Cardiac septum (tissue), 1 donor: ENCODE measurements at places on chromosomes 6 and 20.

DNA sequence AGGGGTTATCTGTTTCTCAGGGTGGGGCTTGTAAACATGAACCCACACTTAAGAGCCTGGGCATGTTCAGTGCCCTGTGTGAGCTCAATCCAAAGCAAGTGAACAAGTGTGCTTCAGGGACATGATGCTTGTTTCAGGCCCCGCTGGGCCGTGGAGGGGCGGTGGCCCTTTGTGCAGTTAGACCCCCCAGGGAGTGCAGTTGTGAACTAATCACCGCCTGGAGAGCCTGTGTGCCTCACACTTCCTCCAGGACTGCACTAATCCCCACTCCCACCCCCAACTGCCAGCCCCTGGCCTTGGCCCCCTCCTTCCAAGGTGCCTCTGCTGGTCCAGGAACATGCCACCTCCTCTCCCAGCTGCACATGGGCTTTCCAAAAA is 58.1 kb downstream of the RREB1 start:
- no peak for DNase-seq

DNA sequence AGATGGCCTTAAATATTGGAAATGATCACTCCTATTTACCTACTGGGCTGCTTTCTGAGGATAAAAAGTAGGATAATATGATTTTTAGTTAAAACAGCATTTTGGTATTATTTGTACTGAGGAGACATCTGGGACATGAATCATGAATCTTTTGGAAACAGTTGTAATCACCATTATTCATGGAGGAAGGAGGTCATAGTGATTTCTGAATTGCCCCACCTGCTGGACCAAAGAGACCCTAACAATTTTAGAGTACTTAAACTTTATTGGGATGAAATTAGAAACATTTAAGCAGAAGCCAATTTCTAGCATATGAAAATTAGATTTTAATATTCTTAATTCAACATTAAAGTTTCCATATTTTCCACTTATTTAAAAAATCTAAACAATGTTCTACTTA is 108.4 kb upstream of the SIM1 start:
- DNase-seq, result no peak

DNA sequence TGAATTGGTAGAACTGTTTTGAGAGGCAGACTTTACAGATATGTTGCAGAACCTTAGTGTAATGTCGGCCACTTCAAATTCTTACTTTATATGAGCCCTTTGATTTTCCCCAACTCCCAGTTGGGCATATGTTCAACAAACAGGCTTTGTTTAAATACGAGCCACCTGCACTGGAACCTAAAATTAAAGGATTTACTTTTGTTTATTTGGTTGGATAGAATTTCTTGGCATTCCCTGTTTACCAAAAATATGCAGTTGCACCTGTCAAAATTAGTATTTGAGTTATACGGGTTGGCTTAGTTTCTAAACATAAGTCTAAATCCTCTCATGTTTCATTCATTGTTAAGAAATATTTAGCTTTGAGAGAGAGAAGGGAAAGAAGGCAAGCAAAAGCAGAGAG is 2.4 kb upstream of the GLYATL3 start:
- no peak for DNase-seq

GRCh38 chr20:64144144-64144912 is 19.9 kb upstream of the MYT1 start:
- peak; percentile 35 for DNase-seq

- no peak for DNase-seq
These were observed 20.5 kb downstream of the JPH2 start for GRCh38 chr20:44166477-44166876.

- DNase-seq, result no peak
These were observed 66.8 kb downstream of the CDK19 start for GRCh38 chr6:110748453-110748852.

DNA sequence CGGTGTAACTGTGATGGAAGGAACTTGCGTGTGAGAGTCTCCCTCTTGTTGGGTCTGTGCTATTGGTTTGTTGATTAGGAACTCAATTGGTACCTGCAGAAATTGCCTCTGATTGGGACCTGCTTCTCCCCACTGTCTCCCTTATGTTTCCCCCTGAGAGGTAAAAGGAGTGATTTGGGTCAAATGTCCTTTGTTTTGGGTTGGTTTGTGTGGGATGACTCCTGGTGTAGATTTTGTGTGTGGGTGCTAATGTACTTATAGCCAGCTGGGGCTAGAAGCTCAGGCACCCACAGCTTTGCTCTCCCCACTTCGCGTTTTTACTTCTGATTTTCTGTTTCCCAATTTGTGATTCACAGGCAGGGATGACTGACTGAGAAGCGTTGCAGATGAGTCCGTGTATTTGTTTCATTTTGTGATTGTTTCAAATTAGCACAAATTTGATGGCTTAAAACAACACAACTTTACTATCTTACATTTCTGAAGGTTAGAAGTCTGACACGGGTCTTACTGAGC is 79.1 kb downstream of the UTRN start:
- no peak for DNase-seq

DNA sequence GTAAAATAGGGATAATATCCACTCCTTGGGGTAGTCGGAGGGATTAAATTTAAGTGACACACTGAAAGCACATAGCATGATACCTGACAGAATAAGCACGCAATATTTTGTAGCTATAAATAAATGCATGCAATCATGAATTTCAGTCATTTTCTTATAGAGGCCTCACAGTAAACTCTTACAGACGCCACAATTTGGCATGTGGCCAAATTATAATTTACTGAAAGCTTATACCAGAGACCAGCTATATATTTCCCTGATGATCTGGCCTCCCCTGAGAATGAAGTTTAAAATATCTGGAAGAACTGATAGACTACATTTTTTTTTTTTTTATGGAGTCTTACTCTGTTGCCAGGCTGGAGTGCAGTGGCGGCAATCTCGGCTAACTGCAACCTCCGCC is 40.9 kb downstream of the QRSL1 start:
- DNase-seq, result no peak

DNA sequence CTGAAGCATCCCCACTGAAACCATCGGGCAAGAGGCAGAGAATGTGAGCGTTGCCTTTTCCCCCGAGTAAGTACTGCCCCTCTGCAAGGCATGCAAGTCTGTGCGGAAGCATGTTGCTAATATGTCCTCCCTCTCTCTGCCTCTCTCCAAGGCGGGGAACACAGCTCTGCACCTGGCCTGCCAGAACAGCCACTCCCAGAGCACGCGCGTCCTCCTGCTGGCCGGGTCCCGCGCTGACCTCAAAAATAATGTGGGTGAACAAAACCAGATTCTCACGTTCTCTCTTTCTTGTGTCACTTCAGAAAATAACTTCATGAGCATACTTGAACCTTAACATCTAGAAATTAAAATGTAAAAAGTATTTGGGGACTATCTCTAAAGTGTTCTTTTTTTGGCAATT is 26.4 kb downstream of the LYRM2 start:
- DNase-seq, result no peak

- no peak for DNase-seq
These were observed 131.6 kb downstream of the ADGRG6 start for GRCh38 chr6:142433419-142433818.

GRCh38 chr6:82017288-82017687 is 230.3 kb downstream of the IBTK start:
- DNase-seq, result no peak

- no peak for DNase-seq
These were observed 12.0 kb downstream of the FOXP4 start for GRCh38 chr6:41558033-41558807.

DNA sequence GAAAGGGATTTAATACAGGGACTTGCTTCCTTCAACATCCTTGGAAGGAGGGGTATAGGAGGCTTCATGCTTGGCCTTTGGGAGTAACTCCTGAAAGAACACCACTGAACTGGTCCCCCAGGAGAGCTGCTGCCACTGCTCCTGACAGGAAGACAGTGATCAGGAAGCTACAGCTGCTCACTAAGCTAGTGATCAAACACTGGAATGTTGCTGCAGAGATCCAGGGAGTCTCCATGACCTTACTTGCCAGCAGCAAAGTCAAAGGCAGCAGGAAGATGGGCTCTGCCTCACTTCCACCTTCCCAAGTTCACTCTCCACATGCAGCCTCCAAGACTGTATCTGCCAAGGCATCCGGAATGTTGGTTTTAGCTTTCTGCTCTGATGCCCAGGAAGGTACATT is 31.8 kb downstream of the PIM1 start:
- DNase-seq, result no peak

- no peak for DNase-seq
These were observed 46.8 kb upstream of the TMEM217 start for GRCh38 chr6:37304766-37305165.

DNA sequence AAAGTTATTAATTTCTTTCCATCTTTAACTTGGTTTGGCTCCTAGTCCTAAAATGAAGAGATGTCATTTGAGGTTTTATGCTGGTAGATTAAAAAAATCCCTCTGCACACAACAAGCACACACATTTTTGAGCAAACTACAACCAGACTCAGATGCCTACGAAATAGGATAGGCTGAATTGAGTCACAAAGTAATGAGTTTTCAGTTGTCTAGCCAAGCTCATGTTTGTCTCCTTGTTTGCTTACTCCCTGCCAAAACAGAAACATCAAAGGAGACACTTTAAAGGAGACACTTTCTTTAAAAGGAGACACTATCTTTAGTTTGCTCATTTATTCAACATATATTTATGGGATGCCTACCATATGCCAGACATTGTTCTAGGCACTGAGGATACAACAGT is 56.2 kb downstream of the TPBG start:
- DNase-seq, result no peak

DNA sequence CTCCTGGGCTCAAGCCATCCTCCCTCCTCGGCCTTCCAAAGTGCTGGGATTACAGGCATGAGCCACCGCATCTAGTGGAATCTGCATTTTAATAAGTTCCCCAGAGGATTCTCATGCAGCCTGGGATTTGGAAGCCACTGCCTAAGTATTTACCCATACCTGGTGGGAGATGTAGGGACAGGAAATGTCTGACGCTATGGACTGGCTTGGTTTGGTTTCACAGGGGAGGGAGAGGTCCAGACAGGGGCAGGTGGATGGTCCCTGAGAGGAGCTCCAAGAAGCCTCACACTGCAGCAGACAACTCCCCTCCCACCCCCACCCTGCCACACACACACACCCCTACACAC is 4.4 kb downstream of the VSTM2L start:
- no peak for DNase-seq

DNA sequence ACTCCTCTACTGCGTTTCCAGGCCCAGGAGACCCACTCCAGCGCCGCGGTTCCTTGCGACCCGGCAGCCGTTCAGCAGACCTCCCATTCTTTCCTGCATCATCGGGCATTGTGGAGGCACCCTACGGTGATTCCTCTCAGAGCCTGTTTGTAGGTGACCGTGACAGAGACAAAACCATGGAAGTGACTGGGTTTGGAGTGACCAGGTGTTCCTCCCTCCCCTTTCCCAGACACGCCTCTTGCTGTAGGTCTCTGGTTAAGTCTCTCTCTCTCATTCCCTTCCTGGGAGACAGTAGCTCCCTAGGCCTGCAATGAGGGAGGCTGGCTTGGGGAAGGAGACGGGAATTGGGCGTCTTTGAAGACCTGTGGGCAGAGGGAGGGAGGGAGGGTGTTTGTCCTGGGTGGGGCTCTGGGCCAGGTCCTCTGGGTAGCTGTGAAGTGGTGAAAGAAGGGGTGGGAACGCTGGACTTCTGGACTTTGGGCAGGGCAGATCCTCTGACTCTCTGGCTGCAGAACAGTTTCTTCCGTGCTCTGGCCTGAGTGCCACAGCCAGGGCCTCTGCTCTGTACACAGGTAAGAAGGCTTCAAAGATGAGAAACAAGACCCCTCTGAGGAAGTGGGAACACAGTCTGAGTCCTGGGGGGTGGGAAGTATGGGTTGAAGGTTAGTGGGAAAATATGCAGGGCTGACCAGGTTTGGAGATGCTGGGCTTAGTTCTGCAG is 763 bp downstream of the KLC4 start:
- DNase-seq, result no peak

DNA sequence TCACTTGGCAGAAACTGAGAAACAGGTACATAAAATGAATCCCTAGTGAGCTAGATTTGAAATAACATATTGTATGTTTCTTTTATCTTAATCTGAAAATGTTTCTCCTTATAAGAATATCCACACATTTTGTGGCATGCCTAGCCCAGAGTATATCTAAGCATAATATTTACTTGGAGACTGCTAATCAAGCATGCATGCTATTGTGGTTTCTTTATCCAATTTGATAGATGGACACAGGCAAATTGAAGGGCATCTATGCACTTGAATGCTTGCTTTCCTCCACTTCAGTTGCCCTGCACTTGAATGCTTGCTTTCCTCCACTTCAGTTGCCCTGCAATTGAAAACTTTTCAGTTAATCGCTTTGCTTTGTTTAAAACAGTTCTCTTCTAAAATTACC is 729.8 kb downstream of the TBC1D32 start:
- DNase-seq, result no peak

GRCh38 chr6:44580901-44581300 is 193.4 kb downstream of the CDC5L start:
- no peak for DNase-seq

- DNase-seq, result no peak
These were observed at the start of gene TNFRSF6B for GRCh38 chr20:63696628-63697356. TNFRSF6B (plus strand) TSS chr20:63696652; CDS start chr20:63696768, 116 bp downstream.

DNA sequence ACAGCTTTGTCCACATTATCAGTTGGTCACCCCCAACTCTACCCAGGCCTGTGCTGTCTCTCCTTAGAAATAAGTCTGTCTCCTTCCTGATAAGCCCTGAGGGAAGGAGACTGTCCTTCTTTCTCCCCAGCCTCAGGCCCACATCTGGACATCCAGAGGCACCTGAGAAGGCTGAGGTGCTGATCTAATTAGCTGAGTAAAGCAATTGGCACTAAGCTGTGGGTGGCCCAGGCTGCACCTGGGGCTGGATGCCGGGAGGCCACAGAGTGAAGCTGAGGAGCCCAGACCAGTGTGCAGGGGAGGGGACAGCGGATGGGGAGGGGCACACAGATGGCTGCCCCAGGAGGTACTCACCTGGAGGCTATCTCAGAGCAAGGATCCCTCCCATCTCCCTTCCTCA is 26.2 kb upstream of the BMP7 start:
- DNase-seq, result no peak

GRCh38 chr20:17976305-17976704 is 7.5 kb downstream of the MGME1 start:
- DNase-seq, result no peak

- no peak for DNase-seq
These were observed 109.8 kb upstream of the TMEM170B start for GRCh38 chr6:11427723-11428245.

- DNase-seq, result no peak
These were observed 20.4 kb upstream of the HBS1L start for GRCh38 chr6:135075018-135075417.

DNA sequence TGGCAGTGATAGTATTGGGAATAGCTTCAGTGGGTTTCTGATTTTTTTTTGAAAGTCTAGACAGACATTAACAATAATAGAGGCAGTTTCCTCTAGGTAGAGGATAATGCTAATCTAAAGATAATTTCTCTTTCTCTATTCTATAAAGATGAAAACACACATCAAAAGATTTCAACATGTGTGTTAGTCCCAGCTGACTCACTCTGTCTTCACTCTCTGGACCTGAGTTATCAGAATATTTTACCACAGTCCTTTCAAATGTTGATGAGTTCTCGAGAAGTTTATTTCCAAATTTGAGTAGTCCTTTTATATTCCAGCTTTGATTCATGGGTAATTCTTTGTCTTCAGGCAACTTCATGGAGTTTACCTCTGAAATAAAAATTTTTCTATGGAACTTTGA is 17.1 kb downstream of the RPRD1B start:
- DNase-seq, result no peak
